ENCODE measurements at places on chromosomes 12 and 14.

- DNase-seq = peak; percentile 36
Observed at GRCh38 chr12:62123721-62124203, 136.4 kb upstream of the USP15 start.

GRCh38 chr14:55588259-55588699, 8.3 kb downstream of the KTN1 start:
- DNase-seq = no peak

GRCh38 chr12:84134797-84135366, 777.7 kb downstream of the SLC6A15 start:
- DNase-seq = no peak

- DNase-seq = no peak
Observed at GRCh38 chr12:131395971-131396573, 314.8 kb upstream of the SFSWAP start.

DNA sequence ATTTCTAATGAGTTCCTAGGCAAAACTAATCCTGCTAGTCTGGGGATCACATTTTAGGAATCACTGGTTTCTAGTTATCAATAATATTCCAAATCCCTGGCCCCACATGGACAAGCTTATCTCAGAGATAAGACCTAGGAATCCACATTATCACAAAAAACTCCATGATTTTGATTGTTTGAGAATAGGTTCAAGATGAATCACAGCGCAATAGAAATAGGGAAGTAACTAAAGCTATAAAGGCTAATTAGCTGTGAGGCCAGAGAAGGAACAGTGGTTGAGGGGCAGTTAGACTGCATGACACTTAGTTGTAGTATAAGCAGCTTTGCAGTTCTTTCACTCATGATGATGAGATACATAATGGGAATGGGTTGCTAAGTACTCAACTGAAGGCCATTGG, 13.1 kb upstream of the ATP5F1B start:
- DNase-seq = no peak

GRCh38 chr12:47021298-47021697, 58.1 kb upstream of the PCED1B start:
- DNase-seq = no peak

DNA sequence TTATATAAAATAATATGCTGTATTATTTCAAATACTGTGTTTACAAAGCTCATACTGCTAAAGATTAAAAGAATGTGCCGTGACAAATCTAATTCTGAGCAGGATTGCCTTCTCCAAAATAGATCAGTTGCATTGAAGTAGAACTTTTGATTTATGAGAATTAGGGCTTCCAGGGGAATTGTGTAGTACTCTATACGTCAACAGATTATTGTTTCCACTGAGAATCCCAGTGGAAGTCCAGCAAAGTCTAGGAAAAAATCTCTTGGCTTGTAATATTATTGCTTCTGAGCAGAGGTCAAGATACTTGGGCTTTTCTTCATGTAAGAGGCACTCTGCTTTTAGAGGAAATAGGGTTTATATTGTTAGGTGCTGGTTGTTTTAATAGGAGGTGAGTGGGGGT, 133.9 kb downstream of the TRHDE start:
- no peak for DNase-seq

GRCh38 chr14:21106176-21106497, 5.3 kb downstream of the TMEM253 start:
- no peak for DNase-seq

- no peak for DNase-seq
Observed at GRCh38 chr12:119198440-119198839, 19.7 kb downstream of the HSPB8 start.

DNA sequence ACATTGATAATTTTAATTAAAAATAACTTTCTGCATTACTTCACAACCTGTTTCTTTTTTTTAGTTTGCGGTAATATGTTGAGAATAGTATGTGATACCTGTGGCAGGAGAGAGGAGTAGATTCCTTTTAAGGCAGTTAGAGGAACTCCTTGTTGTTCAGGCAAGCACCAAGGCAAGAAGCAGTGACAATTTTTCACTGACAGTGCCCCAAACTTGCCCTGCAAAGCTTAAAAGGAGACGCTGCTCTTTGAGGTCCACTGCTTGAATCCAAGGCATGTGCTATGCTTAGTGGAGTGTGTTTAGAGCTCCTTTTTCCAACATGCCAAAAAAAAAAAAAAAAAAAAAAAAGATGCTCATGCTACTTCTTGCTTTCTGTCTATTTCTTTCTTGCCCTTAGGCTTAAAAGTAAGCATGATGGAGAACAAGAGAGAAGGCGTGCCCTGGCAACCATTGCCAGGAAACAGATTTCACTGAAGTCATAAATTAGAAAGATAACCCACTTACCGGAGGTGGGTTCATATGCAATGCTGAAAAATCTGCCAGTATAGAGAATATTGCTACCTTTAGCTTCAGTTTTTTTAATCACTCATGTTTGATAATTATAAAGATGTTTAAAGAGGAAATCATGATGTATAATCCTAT, 58.3 kb upstream of the DYRK2 start:
- DNase-seq = peak; percentile 49

DNA sequence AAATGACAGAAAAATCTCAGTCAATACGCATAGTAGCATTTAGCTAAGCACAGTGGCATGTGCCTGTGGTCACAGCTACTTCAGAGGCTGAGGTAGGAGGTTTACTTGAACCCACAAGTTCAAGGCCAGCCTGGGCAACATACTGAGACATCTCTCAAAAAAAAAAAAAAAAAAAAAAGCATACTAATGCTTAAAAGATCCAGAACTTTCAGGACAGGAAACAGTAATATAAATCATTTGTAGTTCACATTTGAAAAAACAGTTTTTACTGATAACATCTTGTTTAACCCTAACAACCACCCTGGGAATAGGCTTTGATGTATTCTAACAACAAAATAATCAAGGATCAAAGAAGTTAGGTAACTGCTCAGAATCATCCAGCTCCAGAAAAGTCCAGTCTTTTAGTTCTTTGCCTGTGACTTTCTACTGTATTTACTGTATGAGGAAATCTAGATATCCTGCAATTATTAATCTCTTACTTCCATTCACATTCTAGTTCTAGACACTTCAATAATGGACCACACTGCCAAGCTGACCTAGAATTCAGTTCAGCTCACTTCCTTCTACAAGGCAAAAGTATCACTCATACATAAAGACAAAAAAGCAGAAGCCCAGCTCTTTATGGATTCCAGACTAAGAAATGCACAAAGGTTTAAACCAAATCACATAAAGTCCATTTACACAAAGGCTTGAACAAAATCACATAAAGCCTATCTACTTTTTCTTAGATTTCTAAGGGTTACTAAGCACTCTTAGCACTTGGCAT, 28.5 kb downstream of the PAWR start:
- DNase-seq = no peak

DNA sequence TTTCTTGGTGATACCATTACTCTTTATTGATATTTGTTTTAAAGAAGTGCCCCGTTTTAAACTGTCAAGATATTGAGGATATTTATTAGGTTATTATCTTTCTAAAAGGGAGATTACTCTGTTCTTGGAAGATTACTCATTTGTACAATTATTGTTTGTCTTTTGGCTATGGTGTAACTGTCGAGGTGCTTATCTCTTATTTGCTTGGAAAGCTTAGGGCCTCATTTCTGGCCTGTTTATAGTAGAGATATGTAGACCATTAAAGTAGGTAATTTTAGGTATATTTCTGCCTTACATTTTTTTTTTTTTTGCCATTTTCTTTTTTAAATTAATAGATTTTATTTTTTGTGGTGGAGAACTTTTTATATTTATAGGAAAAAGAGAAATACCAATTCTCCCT, 74.2 kb downstream of the KTN1 start:
- no peak for DNase-seq

- DNase-seq = no peak
Observed at GRCh38 chr12:58841058-58841798, 79.1 kb downstream of the LRIG3 start.

GRCh38 chr12:92292016-92292415, 146.4 kb upstream of the BTG1 start:
- DNase-seq = no peak

- DNase-seq = no peak
Observed at GRCh38 chr12:129195081-129195480, 341.8 kb downstream of the GLT1D1 start.

DNA sequence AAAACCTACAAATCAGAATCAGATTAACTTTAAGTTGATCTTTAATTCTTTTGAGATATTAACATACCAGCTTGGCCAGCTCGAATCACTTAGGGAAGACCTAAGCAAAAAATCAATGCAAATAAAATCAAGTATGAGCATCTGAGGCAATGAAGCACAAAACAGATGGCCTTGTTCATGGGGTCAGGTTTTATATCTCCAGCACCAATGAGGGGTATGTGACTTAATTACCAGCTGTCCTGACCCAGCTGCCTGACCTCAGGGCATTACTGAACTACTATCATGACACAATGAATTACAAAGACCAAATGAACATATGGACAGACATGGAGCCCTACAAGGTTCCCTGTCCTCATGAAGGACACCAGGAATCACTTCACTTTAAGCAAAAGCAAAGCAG, 70.5 kb downstream of the FGD6 start:
- no peak for DNase-seq

- no peak for DNase-seq
Observed at GRCh38 chr14:90447720-90448497, 51.1 kb downstream of the CALM1 start.

- DNase-seq = no peak
Observed at GRCh38 chr14:99686557-99687283, 2.6 kb downstream of the CYP46A1 start.

Measured in CD4-positive, alpha-beta T cell treated with Interleukin-1 beta for 1 hour (primary cell).